ENCODE measurements at places on chromosomes 5 and 9.

- DNase-seq = peak; percentile 52
These were observed 63.4 kb downstream of the RXRA start for GRCh38 chr9:134389642-134390041.

- no peak for DNase-seq
These were observed 19.3 kb downstream of the RFK start for GRCh38 chr9:76374783-76375559.

DNA sequence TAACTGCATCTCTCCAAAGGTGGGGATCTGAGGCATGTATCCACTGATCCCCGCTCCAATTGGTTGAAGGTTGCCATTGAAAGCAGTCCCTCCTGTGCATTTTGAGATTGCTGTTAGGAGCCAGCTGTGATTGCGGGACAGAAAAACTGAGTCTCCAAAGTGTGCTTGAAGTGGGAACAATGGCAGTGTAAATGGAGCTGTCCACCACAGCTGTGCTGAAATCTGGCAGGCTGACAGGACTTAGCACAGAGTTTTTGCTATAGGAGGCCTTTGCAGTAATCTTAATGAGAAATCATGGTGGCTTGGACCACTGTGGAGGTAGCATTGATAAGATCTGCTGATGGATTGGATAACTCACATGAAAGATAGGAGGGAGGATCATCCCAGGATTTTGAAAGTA lies 3.3 kb downstream of the RNF20 start:
- no peak for DNase-seq

- no peak for DNase-seq
These were observed 52.4 kb downstream of the MELK start for GRCh38 chr9:36625006-36625615.

GRCh38 chr9:89953824-89954615 lies 349.2 kb downstream of the GADD45G start:
- DNase-seq = peak; percentile 47

DNA sequence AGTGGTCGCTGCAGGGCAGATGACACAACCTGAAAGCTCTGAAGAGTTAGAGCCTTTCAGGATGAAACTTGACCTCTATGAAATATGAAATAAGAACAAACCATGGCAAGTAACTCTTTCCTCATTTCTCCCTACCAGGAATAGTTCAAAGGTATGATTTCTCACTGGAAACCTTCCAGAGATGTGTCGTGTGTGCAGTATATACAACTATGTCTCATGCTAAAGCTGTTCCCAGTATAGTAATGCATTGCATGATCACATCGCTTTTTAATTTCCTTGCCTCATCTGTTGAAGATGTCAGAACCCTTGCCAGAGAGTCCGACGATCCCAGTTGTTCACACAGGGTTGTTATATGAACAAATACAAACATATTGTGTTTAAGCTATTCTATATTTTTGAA lies 45.8 kb upstream of the RGMB start:
- DNase-seq = no peak

DNA sequence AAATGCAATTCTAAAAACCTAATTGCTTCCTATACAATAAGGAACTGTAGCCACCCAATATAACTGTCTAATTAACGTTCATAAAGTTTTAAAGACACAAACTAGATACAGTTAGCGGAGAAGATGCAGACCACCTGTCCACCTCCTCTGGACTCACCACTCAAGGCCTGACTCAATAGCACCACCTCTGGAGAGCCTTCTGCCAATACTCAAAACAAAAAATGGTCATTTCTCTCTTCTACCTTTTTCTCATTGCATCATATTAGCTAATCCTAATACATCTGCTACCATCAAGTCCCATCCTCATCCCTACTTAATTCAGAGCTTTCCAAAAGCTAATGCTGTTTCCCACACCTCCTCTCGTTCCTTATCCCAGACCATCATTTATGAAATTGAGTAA lies 159.9 kb downstream of the MLLT3 start:
- no peak for DNase-seq

GRCh38 chr9:90995516-90995915 lies 193.9 kb downstream of the SYK start:
- DNase-seq = no peak

DNA sequence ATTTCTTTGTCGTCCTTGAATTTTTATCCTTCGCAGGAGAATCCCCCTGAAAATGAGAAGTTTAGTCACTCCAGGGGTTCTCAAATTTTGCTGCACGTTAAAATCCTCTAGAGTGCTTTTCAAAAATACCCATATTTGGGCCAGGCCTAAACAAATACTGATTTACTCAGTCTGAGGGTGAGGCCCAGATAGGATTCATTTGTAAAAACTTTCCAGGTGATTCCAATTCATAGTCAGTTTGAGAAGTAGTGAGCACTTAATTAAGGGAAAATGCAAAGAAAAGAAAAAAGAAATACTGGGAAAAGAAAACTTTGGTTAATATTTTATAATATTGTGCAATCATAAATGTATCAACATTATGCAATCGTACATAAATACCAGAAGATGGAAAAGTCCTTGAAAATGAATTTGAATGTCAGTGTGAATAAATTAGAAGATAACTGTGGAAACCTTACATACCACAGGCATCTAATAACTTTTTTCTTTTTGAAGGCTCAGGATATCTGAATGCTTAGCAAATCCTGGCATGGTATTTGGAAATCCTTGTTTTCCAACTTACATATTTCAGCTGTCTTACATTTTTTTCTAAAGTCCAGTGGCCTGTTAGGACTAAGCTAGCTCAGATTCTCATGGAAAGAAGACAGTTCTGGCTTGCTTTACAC lies 116.5 kb upstream of the DAPK1 start:
- no peak for DNase-seq

- peak; percentile 70 for DNase-seq
These were observed 1.9 kb downstream of the RAB24 start for GRCh38 chr5:177301503-177302165.

GRCh38 chr5:377326-377981 lies 55.9 kb downstream of the AHRR start:
- no peak for DNase-seq

- DNase-seq = no peak
These were observed 273.9 kb upstream of the IRX2 start for GRCh38 chr5:3025392-3025791.

DNA sequence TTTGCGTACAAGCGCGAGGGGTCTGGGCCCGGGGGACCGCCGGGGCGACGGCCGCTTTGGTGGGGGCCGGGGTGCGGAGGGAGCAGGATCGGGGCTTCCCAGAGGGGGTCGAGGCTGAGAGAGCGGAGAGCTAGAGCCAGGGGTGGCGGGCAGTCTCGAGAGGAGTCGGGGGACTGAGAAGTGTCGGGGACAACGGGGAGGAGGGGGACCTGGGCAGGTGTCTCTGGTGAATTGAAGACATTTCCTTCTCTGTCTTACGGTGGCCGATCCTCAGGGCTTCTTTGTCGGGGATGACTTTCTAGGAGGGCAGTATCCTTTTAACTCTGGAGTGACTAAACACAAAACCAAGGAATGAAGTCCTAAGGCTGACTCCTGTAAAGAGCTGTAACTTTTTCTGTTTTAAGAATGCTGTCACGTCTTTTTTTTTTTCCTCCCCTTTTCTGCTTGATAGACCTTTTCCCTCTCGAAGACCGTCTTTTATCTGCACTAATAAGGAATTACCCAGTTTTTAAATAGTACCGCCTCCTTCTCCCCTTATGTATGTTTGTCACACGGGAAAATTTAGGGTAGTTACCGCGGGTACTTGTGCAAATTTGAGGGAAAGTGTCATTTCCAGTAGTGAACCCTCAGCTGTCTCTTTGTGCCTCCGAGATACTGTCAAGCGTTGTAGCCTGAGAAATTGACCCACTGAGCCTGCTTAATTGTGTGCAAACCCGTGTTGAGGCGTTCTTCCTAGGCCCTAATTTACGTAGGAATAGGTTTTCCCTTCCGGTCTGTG lies 822 bp downstream of the DENND4C start:
- DNase-seq = no peak

DNA sequence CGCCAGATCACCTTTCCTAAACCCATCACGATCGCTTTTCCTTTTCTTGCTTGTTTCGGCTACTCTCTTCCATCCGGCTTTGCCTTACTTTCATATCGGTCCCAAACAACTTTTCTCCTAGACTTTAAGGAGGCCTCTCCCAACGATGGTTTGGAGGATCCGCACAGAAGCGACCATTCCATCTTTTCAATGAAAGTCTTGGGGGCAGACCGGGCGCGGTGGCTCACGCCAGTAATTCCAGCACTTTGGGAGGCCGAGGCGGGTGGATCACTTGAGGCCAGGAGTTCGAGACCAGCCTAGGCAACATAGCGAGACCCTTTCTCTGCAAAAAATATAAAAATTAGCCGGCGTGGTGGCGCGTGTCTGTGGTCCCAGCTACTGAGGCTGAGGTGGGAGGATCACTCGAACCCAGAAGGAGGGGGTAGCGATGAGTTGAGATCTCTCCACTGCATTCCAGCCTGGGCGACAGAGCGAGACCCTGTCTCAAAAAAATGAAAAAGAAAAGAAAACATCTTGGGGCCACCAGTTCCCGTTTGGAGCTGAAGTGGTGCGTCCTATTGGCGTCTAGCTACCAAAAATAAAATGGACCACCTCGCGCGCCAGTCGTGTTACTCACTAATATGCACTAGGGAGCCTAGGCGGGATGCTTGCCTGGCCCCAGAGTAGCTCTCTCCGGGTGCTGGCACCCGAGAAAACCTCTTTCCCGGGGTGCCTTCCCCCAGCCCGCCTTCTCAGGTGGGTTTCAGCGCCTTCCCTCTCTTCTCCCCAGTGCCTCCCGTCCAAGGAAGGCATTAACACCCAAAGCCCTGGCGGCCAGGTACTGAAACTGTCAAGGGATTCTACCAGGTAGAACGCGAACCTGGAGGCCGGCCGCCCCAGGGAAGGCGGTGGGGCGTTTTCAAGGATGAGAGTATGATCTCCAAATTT lies 800 bp upstream of the AP3B1 start:
- DNase-seq = peak; percentile 79

DNA sequence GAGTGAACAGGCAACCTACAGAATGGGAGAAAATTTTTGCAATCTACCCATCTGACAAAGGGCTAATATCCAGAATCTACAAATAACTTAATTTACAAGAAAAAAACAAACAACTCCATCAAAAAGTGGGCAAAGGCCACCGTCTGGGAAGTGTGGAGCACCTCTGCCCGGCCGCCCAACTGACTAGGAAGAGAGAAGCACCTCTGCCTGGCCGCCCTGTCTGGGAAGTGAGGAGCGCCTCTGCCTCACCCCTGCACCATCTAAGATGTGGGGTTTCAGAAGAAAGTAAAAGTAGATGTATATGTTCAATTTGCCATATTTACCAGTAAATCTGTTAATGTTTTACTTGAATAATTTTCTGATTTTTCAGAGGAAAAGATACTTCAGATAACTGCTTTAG lies 108.1 kb upstream of the TMEM161B start:
- DNase-seq = no peak

- no peak for DNase-seq
These were observed 81.1 kb upstream of the TNFAIP8 start for GRCh38 chr5:119274767-119275130.

DNA sequence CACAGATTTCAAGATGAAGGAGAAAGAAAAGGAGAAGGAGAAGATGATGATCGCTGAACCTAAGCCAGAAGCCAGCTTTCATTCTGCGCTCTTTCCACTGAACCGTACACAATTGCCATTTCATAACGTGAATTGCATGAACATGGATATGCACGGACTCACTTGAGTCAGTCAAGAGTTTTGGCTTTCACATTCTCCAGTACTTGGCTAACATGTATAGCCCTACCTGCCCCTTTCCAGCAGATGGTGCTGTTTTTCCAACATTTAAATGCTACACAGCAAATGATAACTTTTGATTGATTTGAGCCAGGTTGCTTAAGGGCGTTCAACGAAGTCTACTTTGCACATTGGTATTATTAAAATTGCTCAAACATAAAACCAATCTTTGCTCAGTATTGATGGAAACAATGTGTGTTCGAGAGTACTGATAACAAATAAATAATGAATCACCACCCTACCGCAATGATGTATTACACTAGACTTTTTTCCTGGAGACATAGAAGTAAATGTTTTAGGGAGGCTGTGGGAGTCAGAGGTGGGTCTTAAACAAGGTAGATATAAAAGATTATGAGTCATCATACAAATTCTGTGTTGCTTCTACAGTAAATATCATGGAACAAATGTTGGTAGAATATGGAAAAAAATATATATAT lies 196.4 kb downstream of the TRPM3 start:
- peak; percentile 53 for DNase-seq

- DNase-seq = peak; percentile 4
These were observed 112.5 kb upstream of the LARP1 start for GRCh38 chr5:154642499-154643245.

DNA sequence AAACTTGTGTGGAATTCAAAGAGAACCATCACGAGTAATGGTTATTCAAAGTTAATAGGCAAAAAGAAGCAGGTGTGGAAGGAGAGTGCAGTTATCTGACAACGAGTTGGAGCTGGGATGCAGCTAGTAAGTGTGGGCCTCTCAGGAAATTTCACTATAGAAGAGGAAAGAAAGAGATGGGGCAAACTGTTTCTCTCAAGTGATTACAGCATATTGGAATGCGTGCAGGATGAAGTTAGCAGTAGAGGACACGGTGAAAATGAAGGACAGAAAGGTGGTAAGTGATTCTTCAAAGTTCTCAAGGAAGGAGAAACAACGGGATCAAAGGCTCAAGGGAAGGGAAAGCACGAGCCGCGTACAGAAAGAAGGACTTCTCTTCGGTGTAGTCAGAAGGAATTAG lies 84.0 kb downstream of the ADAMTS12 start:
- DNase-seq = no peak

DNA sequence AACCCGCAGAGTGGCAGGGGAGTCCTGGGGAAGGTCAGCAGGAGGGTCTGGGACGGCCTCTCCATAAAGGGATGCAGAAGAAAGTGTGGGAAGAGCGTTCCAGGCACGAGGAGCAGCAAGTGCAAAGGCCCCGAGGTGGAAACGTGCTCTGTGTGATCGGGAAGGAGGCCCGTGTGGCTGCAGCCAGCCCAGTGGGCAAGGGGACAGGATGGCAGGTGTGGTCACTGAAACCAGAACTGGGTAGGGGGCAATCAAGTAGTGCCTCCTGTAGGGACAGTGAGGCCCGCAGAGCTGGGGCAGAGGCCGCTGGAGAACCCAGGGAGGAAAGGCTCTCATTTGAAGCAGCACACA lies 16.3 kb upstream of the LAMC3 start:
- DNase-seq = no peak

GRCh38 chr5:168269937-168270330 lies 21.5 kb upstream of the WWC1 start:
- DNase-seq = peak; percentile 82

GRCh38 chr5:151146061-151146460 lies 11.5 kb downstream of the ANXA6 start:
- no peak for DNase-seq

GRCh38 chr9:91331849-91332248 lies 29.9 kb downstream of the AUH start:
- no peak for DNase-seq

DNA sequence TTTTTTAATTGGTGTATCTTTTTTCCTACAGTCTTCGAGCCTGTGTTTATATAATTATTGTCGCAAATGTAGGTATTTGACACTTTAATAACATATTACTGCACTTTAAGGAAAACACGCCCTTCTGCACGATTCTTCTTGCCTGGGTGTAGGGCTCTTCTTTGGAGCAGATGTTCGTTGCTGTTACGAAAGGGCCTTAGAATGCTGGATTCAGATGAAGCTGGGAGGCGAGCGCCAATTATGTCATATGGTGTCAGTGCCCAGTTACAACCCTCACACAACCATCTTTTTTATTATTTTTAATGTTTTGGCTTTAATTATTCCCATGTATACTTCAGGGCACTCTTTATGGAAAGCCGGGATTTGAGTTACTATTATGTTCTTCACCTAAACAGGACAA lies 553.0 kb downstream of the EBF1 start:
- DNase-seq = no peak
